ENCODE measurements at places on chromosomes 6 and 20.

- no peak for DNase-seq
Measured at GRCh38 chr20:59192533-59192896, 28.9 kb downstream of the ZNF831 start.

DNA sequence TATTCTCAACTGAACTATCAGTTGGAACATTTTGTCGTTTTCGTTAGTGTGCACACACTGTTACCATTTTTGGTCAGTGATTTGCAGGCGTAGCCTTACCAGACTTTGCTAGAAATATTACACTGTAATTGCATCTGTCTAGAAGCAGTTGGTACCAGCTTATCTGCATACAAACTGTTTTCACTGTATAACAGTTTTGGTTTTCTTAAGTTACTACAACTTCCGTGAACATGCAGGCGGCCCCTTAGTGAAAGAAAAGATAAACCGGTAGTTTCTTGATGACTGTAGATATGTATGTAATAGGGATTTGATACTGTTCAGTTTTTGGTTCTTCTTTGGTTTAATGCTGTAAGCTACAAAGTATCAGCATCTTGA, 1.3 kb downstream of the DSTN start:
- no peak for DNase-seq

DNA sequence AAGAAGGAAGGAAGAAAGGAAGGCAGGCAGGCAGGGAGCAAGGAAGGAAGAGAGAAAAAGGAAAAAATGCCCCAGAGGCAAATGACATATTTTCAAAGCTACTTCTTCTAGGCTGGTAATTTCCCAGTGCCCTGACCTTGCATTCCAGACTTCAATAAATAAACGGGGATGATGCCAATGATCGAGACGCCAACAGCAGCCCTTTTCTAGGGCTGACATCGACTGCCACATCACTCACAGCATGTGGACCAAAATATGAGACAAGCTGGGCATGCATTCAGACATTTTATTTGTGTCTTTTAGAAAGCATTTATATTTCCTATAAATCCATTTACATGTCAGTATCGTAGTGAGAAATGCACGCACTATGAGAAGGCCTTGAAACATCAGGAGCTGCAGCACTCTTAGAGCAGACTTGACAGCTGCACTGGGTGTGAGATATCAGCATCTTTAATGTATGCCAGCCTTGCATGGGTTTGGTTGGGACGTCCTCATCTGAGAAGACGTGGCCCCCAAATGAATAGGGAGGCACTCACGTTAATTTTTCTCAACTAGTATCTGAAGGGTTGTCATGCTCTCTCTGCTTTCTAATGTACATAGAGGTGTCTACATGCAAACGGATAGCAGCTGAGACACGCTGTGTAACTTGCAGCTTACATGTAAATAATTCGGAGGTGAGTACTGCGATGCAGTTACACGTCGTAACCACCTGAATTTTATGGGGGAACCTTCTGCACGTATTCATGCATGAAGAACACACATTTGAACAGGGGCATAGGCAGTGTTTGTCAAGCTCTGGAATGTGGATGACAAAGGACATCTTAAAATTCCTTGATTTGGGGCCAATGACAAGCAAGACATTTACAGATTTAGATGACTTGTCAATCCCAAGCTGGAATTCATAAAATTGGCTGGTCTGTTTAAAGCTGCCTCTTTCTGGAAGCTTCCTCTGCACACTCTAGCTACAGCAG, 149.1 kb upstream of the AGPAT4 start:
- no peak for DNase-seq

GRCh38 chr6:148873868-148874267, 127.0 kb downstream of the UST start:
- DNase-seq, result no peak

GRCh38 chr6:33822575-33823395, 19.0 kb upstream of the MLN start:
- no peak for DNase-seq

All from body of pancreas (tissue), 4 donors.